ENCODE measurements at places on chromosomes 2 and 18.

DNA sequence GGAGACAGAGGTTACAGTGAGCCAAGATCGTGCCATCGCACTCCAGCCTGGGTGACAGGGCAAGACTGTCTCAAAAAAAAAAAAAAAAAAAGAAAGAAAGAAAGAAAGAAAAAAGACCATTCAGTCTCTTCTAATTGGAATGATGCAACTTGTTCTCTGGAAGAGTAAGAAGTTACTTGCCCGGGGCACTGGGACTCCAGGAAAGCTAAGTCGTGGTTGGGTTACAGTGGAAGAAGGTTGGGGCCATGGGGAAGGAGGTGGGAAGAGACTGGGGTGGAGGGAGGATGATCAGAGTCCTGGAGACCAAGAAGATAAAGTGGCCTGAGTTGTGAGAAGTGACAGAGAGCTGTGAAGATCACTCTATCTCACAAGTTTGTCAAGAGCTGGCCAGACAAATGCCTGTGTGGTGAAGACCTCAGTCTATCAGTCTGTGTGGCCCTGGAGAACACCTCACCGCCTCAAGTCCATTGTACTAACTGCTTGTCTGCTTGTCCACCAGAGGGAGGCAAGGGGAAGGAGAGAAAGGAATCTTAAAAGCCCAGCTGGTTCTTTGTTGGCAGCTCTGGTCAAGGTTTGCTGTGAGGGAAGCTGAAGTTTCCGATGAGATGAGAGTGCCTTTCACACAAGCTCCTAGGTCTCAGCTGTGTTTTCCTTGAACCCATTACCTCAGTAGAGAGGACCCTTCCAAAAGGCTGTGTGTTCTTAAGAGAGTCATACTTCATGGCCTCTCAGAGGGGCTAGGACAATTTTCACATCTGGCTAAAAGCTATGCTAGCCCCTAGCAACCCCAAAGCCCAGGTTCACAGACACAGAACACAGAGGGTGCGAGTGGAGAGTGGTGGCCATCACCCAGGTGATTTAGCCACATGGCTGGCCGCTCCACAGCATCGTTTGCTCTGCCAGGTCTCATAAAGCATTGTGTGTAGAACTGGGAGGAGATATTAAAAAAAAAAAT is 72.0 kb upstream of the TMEM178A start:
- DNase-seq, result no peak

DNA sequence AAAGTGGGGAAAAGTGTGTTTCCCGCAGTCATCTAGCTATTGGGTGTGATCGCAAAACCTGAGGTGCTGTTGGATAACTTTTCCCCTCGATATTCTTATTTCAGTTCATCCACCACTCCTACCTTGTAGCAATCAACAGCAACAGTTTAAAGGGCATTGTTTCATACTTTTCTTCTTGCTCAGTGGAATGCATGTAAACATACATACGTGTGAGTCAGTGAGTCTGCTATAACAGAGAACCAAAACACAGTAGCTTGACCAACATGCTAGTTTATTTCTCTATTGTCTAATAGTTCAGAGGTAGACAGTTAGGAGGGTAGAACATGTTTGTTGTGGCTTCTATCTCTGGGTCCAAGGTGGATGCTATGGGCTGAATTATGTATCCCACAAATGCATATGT is 77.6 kb upstream of the FOXI3 start:
- DNase-seq, result no peak

DNA sequence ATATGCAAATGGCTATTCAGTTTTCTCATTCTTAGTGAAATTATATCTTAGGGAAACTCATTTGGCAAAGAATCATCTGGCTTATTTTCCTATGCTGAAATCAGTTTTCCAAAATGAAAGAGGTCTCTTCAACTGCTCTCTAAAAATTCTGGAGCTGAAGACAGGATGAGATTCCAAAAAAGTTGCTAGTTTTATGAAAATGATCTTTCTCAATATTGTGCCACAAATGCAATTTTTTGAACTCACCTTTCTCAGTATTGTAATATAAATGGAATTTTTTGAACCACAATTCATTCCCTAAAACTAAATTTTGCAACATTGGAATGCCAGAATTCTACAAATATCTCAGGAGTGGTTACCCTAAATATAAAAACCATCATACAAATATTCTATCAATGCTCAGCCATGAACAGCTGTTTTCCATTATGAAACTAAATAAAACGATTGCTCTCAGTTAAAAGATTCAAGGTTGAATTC is 147.7 kb upstream of the PKDCC start:
- DNase-seq, result no peak

GRCh38 chr2:204177977-204178522 is 241.5 kb downstream of the ICOS start:
- peak; percentile 17 for DNase-seq

DNA sequence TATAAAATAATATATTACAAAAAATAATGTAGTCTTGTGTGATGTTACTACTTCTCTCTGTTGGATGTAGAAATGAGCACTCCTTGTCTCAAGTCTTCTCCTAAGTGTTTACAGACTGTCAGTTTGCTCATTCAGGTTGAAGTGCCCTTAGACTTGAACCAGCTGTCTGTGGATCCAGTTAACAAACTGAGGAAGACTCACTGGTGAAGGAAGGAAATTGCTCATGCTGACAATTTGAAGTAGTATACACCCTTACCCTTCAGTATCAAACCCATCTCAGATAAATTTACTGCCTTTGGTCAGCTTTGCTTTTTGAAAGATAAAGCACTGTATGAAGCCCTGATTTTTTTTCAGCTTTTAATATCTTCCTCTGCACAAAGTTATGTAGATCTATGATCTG is 854.2 kb upstream of the ZEB2 start:
- no peak for DNase-seq

DNA sequence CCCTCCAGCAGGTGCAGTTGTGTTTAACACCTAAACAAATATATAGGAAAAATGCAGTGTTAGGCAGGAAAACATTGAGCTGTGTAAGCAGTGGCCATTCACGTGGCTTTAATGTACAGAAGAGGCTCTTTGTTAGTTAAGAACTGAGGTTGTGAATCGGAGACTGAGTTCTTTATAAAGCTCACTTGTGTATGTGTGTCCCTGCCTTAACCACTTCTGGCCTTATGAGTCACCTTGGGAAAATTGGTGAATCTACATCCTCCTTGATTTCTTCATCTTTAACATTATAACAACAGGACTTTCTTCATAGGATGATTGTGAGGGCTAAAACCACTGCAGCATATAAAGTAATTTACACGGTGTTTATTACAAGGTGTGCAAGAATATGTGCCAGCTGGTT is 188.4 kb upstream of the TPO start:
- DNase-seq, result no peak

DNA sequence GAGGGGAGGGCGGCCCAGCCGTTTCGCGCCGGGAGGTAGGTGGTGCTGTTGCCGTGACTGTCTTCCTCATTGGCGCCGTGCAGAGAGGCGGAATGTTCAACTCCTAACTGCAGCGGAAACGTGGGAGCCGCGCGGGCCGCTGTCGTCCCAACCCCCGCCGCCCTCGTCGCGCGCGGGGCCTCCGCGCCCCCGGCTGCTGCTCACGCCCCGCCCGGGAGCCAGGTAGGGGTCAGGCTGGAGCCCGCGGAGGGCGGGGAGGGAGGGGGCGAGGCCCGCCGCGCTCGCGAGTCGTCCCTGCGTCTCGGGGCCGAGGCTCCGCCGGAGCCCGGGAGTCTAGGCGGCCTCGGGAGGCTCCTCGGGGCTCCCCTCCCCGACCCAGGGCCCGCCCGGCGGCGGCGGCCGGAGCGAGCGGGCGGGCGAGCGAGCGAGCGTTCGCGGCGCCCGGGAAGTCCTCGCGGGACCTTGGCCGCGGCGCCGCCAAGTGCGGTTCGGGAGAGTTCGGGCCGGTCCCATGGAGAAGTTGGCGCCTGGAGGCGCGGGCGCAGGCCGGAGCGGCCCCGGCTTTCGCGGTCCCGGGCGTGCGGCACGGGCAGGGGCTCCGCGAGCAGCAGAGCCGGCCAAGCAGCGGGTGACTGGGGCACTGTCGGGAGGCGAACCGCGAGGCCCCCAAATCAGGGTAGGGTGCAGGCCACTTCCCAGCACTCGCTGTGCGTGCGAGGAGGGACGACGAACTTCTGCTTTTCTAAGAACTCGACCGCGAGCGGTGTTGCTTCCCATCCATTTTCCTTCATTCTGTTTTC is at the start of gene MAP3K20:
Gene MAP3K20, plus strand, starts transcription at position 66 of the 800 bp plus-strand sequence. CDS start 15,186 bp downstream, outside the sequence.
- peak; percentile 59 for DNase-seq

DNA sequence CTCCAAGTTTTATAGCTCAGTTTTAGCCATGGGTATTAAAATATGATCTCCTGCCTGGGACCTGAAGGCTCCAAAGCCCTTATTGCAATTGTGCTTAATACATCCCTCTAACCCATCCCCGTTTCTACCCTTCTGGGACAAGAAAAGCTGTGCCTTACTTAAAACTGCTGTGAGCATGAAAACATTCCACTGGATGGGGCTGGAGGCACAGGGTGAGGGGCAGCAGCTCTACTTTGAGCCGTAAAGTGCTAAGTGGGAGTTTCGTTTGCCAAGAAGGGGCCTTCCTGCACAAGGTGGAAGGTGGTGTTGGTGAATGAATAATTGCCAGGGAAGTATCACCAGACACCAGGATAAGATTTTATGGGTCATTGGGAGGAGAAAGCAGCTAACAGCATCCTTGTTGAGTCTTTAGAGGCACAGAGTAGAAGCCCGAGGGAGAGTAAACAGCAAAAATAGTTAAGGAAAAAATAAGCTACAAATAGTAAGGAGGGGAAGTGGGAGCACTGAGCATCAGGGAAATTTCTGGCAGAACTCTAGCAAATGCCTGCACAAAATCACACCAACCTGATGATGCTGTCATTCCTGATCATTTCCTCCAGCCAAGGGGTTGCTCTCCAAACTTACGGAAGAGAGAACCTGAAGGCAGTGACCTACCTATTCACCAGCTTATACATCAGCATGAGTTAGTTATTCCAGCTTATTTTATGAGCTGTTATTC is 218.4 kb downstream of the MREG start:
- DNase-seq, result no peak

GRCh38 chr18:52869349-52869923 is 529.4 kb downstream of the DCC start:
- no peak for DNase-seq

- peak; percentile 58 for DNase-seq
Observed at GRCh38 chr2:240584486-240585031, 2.0 kb upstream of the CAPN10 start.

GRCh38 chr2:71713581-71714580 is 260.5 kb downstream of the DYSF start:
- no peak for DNase-seq

DNA sequence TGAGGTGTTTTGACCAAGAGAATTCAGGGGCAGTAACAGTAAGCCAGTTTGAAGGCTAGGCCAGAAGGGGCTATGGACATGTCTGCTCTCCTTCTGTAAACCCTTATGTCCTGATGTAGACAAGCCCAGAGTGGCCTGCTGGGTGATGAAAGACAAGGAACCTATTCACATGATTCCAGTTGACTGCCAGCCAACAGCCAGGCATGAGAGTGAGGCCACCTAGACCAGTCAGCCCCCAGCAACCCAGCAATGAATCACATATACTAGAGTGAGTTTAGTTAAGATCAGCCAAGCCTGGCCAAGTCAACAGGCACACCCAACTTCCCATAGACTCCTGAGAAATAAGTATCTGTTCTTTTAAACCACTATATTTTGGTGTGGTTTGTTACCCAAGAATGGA is 1889.7 kb upstream of the CELF4 start:
- DNase-seq, result no peak

DNA sequence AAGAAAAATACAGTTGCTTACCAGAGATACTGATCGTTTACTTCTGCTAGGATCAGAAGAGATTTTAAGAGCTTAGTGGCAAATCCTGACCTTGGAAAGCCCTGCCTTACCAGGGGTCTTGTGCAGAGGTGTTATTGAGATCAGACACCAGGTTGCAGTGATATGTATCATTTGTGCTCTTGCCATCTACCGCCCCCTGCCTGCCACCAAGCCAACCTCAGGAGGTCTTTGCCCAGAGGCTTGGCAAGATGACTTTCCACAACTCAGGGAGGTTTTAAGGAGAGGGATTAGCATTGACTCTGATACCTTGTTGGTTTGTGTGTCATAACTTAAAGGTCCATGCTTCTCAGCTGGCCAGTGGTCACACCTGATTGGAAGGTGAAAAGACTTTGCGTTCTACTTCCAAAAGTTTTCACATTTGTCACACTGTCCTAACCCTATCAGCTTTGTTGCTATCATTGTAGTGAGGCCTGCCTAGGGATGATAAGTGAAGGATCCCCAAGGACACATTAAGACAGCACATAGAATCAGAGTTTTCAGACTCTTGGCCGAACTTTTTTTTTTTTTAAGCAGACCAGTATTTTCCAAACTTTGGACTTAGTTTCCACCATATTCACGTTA is 46.2 kb upstream of the MGAT5 start:
- DNase-seq, result peak; percentile 53

- no peak for DNase-seq
Observed at GRCh38 chr2:183998797-183999190, 599.5 kb upstream of the ZNF804A start.

DNA sequence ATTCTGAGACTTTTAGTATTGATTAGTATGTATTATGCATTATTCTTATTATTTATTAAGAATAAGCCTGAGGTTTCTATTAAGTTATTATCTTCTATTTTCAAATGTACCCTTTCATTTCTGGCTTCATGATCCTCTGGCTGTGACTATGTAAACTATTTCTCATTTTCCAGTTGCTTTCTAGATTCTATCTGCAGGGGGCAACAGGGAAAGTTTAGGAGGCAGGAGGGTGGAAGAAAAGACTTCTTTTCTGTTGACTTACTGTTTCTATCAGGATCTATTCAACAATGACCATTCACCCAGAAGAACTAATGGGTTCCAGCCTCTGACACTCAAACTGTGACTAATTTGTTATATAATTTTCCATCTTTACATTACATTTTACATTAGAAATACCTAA is 653.4 kb upstream of the FSHR start:
- no peak for DNase-seq

DNA sequence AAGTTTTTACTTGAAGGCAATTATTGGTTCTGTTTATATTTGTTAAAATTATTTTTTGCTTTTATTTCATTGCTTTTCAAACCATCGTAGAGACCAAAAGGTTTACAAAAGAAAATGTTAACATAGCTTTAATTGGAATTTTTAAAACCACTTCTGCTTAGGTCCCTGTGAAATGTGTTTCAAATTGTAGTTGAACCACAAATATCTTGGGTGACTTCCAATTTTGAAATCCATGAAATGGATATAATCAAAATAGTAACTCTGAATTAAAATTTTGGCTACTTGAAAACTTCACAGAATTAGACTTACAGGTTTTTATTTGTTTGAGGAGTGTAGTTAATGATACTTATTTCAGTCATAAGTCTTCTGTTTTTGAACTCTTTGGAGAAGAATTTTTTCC is 3.1 kb upstream of the SPAG16 start:
- DNase-seq, result no peak

DNA sequence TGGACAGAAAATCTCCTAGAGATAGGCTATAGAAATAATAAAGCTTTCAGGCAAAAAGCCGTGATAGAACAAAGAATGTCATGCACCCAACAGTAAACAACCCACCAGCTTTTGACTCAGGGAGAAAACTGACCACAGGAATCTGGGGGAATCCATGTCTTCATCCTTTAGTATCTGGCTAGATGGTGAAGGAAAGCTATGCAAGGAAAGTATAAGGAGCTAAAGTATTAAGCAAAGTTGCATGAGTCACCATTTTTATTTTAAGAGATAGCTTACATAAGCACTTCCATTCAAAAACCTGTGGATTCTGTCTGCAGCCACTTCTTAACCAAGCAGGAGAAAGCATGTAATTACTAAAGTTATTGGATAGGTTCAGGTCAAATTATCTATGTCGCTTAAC is 363.8 kb downstream of the LRP1B start:
- DNase-seq, result no peak

GRCh38 chr2:96195410-96196066 is 13.1 kb downstream of the STARD7 start:
- DNase-seq, result no peak
